Activated T-cell treated with anti-CD3 and anti-CD28 coated beads for 1 hour (primary cell): ENCODE measurements at places on chromosomes 3 and 15.

DNA sequence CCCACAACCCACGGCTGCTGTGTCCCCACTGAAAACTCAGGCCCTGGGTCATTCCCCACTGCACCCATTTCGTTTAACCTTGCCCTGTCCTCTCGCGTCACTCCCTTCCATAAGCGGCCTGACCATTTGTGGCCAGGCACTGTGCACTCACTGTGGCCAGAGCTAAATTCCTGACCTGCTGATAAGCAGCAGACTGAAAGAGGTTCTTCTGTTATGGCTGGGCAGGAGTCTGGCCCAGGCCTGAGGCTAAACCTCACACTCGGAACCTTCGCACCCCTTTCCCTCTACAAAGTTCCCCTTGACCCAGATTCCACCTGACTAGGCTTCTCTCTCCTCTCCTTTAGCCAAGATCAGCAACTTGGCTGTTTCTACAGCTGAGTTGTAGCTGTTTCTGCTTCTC lies 62.3 kb downstream of the ADAMTS17 start:
- no peak for DNase-seq

DNA sequence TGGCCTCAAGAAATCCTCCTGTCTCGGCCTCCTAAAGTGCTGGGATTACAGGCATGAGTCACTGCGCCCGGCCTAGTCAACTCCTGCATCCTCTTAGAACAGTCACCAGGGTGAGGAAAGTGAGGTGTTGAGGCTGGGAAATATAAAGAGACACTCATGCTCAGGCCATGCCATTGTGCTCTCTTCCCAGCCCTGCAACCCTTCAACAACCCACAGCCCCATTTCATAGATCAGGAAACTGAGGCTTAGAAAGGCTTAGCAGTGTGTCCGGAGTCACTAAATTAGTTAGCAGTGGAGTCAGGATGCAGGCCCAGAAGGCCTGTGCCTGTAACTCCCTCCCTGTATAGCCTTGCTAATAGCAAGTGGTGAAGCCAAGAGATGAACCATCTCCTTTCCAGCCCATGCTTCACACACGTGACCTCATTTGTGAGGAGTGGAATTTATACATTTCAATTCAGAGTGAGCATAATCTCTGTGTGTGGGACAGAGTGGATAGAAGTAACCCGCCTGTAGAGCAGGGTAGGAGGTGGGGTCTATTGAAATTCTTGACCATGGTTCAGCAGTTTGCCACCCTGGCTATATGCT lies 51.7 kb upstream of the USP3 start:
- no peak for DNase-seq

GRCh38 chr3:105539897-105540296 lies 173.2 kb downstream of the ALCAM start:
- no peak for DNase-seq

GRCh38 chr3:134563601-134564000 lies 77.7 kb downstream of the CEP63 start:
- DNase-seq, result no peak

GRCh38 chr3:124597979-124598378 lies 132.3 kb upstream of the UMPS start:
- DNase-seq, result no peak

DNA sequence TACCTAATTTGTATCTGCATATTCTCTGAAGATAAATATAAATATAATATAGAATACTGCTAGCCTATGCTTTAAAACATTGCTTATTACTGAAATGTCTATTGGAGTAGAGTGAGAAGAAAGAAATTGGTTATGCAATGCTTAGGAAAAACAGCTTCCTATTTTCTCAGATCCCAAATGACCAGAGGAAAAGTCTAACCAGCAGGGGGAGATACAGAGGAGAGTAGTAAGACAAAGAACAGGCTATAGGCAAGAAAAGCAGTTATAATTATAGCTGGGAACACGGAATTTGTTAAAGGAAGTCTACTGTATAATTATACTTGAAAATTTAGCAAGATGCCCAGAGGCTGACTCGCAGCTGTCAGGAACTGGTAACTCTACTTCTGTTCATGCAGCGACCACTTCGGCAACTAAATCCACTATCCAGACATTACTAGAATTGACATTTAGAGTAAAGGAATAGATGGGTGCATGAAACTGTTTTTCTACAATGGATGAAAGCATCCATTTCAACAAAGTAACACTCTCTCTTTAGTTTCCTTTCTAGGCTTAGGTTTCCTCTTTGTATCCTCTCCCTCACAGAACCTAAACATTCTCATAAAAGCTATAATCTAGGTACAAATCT lies 97.2 kb downstream of the TBC1D5 start:
- DNase-seq, result no peak

DNA sequence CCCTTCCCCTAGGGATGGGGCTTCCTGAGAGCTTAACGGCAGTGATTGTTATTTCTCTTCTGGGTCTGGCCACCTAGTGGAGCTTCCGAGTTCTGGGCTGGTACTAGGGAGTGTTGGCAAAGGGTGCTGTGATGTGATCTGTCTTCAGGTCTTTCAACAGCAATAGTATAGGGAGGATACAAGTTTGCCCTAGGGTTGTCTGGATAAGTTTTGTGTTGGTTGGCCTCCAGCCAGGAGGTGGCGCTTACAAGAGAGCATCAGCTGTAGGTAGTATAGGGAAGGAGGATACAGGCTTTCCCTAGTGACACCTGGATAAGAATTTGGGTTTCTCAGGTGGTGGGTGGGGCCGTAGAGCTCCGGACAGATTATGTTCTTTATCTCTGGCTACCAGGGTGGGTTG lies 19.2 kb upstream of the CPOX start:
- no peak for DNase-seq

DNA sequence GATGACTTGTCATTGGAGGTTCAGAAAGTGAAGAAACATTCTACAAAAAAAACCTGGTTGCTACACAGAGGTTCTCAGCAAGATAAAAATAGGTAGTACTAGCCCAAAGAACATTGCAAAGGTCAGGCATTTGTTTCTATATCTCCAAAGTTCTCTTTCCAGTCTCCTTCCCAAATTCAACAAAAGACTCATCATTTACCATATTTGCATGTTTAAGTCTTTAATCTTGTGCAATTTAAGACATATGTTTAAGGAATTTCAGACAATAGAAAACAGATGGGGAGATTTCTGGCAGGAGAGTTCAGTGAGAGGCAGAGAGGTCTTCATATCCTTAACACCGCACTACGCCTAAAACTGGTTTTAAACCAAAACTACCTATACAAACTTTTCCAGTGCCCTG lies 173.8 kb upstream of the THBS1 start:
- DNase-seq, result no peak

DNA sequence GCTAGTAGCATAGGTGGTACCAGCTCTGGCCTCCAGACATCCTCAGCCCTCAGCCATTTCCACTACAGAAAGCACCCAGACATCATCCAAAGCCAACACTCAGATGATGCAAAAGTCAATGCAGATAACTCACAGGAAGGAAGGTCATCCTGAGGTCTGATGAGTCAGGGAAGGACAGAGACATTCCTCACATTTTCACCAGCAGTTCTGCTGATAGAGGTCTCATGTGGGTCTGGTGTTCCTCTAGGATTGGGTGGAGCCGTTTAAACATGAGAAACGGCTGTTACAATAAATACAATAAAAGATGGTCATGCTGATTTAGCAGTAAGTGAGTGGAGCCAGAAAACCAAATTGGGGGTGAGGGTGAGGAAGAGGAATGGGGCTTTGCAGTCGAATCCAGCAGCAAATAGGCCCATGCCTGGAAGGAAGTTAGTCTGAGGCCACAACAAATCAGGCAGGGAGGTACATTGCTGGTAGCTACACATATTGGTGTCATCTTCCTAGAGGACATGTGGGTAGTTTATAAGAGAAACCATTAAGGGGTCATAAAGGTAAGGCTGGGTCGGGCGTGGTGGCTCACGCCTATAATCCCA lies 33.3 kb upstream of the FLNB start:
- DNase-seq, result no peak

DNA sequence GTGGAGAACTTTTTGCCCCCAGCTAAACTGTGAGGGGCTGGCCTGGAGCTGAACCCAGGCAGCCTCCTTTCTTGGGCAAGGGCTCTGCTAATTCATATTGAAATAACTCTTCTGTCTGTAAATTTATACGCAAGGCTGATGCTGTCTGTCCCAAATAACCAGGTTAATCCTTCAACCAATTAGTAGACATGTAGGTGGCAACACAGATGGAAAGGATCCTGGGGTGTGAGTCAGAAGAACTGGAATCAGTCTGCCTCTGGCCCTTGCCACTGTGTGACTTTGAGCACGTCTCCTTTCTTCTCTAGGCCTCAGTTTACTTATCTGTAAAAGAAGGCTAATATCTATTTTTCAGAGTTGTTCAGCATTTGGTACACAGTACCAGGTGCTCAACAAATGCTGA lies 48.3 kb upstream of the IREB2 start:
- DNase-seq, result no peak

GRCh38 chr3:105359098-105359762 lies 7.5 kb upstream of the ALCAM start:
- DNase-seq, result no peak

GRCh38 chr15:89052474-89052873 lies 35.8 kb upstream of the ABHD2 start:
- DNase-seq, result no peak
